ENCODE measurements at places on chromosomes 3 and 15.
A peak's percentile ranks its signal among the peaks of the same experiment; 100 is the strongest.

DNA sequence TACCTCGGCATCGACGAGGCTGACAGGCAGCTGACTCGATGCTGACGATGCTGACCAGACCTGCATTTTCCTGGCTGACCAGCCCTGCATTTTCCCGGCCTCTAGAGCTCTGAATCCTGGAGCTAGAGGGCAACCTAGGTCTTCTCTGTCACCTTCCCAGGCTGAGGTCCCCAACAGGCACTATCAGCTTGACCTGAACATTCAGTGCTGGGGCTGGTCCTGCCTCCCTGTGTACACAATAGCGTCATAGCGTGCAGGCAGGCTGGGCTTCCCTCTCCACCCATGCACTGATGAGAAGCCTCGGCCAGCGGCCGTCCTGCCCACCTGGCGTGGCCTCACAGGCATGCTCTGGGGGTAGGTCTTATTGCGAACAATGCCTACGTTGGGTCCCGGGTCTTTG lies 62.3 kb upstream of the SNRPA1 start:
- no peak for DNase-seq

DNA sequence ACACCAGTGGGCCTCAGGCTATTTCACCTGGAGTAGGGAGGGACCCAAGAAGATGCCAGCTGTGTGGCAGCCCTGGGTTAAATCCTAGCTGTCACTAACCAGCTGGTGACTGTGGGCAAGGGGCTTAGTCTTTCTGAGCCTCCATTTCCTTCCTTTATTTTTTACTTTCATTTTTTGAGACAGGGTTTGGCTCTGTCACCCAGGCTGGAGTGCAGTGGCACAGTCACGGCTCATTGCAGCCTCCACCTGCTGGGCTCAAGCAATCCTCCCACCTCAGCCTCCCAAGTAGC lies 108.0 kb upstream of the SMAD3 start:
- no peak for DNase-seq

- DNase-seq, result no peak
Measured at GRCh38 chr3:196552253-196552652, 16.1 kb downstream of the WDR53 start.

DNA sequence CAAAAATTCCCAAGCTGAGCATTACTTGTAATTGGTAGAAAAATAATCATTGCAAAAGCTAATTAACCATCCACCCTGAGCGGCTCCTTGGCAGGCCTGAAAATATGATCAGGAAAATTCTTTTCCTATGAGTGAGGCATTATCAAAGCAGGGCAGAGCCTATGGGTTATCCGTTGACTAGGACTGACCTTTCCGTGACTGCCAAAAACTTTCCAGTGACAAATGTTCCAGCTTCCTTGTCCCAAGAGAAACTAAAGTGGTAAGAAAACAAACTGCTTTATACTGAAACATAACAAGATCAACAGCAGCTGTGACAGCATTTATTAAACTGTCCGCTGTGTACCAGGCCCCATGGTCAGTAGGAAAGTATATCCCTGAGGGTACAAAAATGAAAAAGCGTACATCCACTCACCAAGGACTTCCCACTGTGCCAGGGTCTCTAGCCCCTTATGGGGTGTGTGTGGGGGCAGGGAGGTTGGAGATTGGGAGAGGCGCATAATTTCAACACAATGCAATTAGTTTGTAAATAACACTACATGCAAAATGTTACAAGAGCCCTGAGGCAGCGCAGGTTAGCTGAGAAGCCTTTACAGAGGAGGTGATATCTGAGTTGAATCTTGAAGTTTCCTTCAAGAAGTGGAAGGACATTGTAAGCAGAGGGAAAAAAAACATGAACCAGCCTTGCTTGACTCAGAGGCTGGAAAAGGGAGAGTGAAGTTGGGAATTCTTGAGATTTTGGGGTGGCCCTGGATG lies 8.5 kb downstream of the LIPC start:
- no peak for DNase-seq

DNA sequence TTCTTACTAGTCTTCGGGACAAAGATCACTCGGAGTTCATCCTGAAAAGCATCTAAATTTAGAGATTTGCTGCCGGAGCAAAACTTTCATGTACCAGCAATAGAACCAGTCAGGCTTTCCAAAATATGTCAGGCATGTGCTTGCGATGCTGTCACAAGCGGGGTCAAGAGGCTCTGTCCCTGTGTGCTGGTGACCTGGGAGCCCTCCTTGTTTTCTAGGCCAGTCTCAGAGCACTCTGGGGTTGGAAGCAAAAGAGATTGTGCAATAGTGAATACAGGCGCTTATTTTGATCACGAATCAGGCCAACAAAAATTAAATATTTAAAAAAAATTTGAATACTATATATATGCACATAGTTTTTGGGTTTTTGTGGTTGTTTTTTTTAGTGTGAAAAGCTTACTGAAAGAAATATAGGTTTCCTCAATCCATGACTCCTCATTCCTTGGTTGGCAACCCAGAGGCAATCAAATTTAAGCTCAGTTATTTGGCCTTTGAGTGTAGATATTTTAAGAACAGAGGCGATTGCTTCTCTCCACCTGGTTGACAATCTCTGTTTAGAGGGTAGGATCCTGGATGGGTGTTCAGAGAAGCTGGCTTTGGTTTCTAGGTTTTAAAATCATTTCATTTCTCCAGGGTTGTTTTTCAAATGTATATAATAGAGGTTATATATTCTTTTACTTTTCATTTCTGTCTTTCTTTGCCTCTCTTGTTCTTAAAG lies 8.4 kb upstream of the KLHL24 start:
- DNase-seq, result no peak

DNA sequence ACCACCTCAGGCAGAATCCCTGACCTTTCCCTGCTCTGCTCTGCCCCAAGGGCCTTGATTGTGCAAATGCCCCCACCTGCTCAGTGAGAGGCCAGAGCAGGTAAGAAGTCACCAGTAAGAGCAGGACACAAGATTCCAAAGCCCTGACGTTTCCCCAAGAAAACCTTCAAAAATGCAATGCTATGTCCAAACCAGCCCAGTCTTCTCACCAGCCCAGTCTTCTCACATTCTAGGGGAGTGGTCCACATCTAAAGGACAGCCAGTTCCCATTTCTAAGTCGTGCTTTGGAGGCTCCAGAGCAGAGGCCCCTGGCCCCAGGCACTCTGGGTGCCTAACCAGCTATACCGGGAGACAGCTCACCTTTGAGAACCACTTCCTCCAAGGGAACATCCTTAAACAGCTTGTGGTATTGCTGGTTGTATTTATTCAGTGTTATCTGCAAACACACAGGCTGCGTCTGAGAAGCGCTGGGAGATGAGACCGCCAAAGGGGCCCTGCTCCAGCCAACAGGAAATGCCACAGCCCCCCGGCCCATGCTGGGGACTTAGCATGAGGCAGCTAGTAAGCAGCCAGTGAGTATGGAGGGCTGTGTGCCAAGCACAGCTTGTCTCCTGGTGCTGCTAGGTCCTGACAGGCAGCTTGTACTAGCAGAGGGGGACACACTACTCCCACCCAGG lies 29.3 kb downstream of the GRAMD2A start:
- DNase-seq, result no peak

GRCh38 chr3:117549716-117550115 lies 840.1 kb downstream of the TUSC7 start:
- DNase-seq, result no peak

GRCh38 chr3:43231276-43232000 lies 54.9 kb upstream of the SNRK start:
- DNase-seq, result no peak

DNA sequence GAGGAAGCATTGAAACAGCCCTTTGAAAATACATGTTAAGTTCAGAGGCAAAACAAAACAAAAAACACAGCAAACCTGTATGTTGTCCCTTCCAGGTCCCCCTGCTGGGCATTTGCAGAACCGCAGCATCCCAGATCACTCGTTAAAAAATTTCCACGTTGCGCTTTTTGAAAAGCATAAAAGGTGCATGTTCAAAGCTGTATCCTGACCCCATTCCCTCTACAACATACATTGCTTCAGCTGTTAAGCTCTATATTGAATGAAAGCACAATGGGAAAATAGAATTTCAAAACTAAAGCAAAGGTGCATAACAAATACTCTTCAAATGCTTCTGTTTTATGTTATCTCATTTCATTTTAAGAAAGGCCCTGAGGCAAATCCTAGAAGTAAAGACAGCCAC lies 328.3 kb downstream of the THSD4 start:
- DNase-seq, result peak; percentile 24

- no peak for DNase-seq
Measured at GRCh38 chr3:177473184-177473583, 275.9 kb upstream of the TBL1XR1 start.

- no peak for DNase-seq
Measured at GRCh38 chr3:12643010-12643380, 20.9 kb downstream of the RAF1 start.

DNA sequence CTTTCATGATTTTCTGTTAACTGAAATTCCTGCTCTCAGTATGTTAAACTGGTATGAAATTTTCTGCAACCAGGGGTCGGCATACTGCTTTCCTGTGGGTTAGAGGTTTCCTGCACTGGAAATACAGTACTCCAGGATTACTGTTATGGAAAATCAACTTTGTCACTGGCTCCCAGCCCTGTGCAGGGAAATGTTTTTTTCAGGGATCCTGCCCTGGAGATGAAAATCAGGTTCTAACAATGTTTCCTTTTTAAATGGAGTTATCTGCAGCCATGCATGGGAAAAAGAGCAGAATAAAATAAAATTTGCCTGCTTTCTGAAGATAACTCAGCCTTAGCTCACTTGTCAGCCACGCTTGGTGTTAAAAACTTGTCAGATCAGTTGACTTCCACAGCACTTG lies 220.4 kb downstream of the IL5RA start:
- no peak for DNase-seq

DNA sequence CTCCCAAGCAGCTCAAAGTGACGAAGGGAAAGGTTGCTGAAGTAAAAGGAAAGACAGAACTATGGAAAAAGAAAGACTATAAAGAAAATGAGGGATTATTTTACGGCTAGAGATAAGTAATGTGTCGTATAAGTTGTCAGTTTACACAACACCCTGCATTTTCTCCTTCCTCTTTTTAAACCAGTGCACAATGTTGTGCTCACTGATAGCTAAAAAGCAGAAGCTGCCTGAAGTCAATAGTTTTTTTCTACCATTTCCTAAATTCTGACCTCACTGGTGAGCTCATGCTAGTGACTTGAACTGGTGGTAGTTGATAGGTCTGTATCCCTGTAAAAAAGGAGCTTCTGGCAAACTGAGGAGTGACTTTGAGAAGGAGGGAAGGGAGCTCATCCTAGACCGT lies 368.6 kb upstream of the GBE1 start:
- no peak for DNase-seq

- no peak for DNase-seq
Measured at GRCh38 chr3:143122608-143123352, 3.2 kb downstream of the CHST2 start.

DNA sequence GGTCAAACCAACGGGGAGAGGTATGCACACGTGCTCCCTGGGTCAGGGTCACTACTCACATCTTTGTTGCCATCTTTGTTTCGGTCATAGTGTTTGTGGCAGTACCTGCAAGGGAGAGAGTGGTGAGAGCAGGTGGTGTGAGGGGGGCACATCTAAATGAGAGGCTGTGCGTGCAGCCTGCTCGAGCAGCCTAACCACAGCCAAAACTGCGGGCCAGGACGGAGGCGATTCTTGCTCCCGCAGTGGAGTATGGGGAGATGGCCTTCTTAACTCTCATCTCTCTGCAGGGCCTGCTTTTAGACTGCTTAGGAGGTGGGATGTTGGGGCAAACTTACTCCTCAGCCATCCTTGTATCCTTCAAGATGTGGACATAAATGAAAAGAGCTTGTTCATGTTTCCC lies 6.9 kb upstream of the PLA2G4F start:
- no peak for DNase-seq

DNA sequence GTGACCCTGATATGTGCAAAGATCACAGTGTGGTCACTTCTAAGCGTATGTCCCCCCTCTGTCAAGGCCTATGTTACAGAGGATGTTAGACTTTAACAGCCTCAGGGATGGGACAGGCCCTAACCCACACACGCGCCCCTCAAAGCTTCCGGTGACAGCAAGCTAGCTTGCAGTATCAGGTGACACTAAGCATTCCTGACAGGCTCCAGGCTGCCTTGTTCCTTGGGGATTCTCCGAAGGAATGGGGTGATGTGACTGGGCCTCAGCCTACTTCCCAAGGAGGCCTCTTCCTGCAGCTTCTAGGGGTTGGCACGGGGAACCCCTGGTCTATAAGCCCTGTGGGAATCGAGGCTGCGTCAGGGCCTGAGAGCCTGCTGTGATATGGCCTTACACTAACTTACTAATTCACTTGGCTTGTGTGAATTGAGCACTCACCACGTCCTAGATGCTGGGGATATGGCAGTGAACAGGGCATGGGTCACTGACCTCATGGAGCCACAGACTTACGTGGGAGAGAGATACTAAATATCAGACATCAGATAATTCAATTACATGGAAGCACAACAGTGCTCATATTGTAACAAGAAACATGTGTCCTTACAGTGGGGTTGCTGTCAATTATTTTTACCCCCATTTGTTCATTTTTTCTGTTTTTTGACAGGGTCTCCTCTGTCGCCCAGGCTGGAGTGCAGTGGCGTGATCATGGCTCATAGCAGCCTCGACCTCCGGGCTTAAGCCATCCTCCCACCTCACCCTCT lies 11.4 kb upstream of the SPTBN5 start:
- no peak for DNase-seq

- DNase-seq, result no peak
Measured at GRCh38 chr15:38254051-38254883, 1.6 kb downstream of the SPRED1 start.

- DNase-seq, result no peak
Measured at GRCh38 chr3:125177746-125178145, 34.8 kb downstream of the SLC12A8 start.

GRCh38 chr15:59764775-59765174 lies 75.7 kb upstream of the BNIP2 start:
- DNase-seq, result no peak

DNA sequence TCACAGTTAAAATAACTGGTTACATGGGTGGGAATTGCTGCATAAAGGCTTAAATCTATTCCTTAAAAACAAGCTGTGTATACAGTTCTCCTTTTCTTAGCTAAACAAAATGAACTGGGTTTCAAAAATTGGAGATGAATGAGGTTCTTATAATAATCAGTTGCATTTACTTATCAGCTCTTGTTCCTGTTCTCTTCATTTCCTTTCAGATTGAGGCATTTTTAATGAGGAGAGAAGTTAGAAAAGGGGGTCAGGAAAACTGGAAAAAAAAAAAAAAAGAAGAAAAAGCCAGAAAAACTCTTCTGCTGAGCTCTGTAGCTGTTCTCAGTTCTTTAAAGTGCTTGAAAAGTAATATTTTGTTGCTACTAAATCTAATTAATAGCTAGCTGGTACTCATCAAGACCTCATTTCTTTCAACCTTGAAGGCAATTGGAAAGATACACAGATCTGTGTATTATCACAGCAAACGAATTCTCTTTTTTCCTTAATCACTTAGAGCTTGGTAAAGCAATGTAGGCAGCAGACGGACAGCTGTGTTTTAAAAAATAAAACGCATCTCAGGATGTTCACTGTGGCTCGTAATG lies 32.2 kb downstream of the PTPRG start:
- no peak for DNase-seq

- no peak for DNase-seq
Measured at GRCh38 chr3:152899306-152899705, 64.4 kb downstream of the P2RY1 start.

- DNase-seq, result no peak
Measured at GRCh38 chr15:57692709-57693108, 13.8 kb upstream of the POLR2M start.
